ENCODE measurements at places on chromosomes 6 and 20.

DNA sequence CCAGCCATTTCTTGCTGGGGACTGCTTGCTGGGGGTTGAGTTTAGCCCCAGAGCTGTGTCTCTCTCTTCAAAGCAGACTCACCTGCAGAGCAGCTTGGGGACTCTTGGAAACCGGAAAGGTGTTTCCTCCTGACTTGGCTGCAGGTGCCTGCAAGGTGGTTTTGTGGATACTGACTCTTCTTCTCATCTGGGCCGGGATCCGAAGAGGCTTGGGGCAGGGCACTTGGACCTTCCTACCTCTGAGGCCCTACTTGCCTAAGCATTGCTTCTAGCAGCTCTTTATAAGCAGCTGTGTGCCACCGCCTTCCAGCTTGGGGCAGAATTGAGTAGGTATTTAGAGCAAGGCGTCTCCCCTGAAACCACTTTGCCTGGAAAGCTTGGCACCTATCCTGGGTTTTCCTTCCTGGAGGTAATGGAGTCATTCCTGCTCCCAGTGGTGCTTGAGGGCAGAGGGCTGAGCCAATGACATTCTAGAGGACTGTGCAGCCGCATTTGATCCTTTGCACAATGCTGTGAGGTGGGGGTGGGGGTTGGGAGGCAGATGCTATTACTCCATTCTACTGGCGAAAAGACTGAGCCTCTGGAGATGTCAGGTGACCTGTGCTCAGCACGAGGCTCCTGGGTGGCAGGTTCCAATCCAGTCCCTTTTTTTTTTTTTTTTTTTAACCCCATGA is 3.4 kb upstream of the CTSZ start:
- DNase-seq, result no peak

- peak; percentile 49 for DNase-seq
Observed at GRCh38 chr20:45283551-45284057, 23.0 kb upstream of the RBPJL start.

DNA sequence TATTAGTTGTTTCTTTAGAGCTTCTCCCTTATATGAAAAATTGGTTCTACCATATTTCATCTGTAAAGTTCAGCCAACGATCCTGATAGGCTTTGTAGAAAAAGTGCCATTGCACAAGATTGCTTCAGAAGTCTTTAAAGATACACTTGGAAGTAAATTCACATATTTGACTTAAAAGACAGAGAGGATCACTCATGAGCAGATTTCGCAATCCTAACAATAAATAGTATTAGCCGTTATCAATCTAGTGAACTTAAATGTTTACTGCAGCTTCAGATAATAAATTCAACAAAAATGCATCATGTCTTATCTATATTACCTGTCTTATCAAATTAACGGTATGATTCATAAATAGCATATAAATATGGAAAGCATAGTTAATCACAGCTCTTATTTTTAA is 8.7 kb upstream of the SLC17A4 start:
- DNase-seq, result no peak

GRCh38 chr6:158977382-158977781 is 22.6 kb downstream of the RSPH3 start:
- no peak for DNase-seq
